CD4-positive, alpha-beta T cell treated with Interleukin-17A for 1 hour (primary cell): ENCODE measurements at places on chromosomes 16 and 17.

- peak; percentile 46 for DNase-seq
These were observed 17.8 kb downstream of the GJD3 start for GRCh38 chr17:40346765-40347158.

GRCh38 chr17:79070266-79070880, 4.3 kb upstream of the ENGASE start:
- DNase-seq, result no peak

- no peak for DNase-seq
These were observed 142.9 kb downstream of the RAB11FIP4 start for GRCh38 chr17:31534223-31534888.

- DNase-seq, result peak; percentile 64
These were observed 29.0 kb downstream of the PIMREG start for GRCh38 chr17:6473128-6473767.

GRCh38 chr16:3036726-3037315, at the start of gene BICDL2:
BICDL2 (minus strand) TSS chr16:3036944; CDS start chr16:3035496, 1,448 bp downstream.
- no peak for DNase-seq

DNA sequence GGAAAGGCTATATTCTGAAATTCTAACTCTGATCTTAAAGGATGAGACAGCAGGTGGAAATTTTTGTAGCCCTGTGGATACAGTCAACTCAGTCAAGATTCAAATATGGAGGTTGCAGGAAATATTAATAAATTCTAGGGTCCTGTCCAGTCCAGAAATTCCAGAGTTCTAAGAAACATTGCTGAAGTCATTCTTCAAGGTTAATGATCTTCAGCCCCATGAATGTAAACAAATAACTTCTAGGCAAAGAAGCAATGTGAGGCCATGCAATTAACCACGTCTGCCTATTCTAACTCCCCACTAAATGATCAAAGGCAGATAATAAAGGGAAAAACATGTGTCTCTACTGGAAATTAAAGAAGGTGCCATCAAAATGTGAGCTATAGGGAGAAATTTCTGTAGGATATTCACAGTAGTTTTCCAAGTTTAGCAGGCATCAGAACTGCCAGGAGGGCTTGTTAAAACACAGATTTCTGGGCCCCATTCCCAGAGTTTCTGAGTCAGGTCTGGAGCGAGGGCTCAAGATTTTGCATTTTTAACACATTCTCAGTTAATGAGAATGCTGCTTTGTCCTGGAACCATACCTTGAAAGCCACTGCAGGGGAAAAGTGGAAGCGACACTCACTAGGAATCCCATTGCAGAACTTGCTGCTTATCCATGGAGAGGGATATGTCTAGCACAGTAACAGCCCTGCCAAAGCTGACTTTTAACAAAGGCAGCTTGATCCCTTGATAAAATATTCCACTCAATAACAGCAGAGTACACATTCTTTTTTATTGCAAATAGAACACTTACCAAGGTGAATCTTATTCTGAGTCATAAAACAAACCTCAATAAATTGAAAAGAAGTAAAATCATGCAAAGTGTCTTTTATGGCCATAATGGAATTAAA, 61.8 kb downstream of the DNAH3 start:
- no peak for DNase-seq

DNA sequence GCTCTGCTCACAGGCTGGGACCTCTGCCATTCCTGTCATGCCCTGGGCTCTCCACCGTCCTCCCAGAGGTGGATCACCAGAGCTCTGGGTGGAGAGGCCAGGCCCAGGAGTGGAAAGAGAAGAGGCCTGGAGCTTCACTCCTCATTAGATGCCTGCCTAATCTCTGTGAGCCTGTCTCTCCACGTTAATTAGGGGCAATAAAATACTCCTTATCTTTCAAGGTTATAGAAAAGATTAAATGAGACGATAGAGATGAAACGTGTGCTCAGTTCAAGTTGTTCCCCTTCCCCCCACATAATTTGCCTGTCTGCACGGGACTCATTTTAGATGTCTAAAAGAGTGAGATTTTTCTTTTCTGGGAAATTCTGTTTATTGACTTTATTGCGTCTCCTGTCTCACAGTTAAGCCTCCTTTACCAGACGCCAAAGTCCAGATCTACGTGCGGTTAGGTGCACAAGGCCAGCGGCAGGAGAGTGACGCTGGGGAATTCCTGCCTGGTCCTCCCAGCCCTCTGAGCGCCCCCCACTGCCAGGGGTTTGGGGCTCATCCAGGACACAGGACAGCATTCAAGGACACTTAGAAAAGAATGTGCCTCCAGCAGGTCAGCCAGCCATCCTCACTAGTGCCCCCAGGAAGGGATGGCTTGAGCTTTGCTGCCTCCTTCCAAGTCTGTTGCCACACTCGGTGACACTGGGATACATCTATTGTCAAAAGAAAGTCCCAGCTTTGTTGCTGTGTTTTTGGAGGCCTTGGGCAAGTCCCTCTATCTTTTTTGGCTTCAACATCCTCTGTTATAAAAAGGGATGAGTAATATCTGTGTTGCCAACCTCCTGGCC, 42.3 kb downstream of the TBX4 start:
- DNase-seq, result no peak

GRCh38 chr17:38469875-38470274, 41.6 kb downstream of the ARHGAP23 start:
- DNase-seq, result no peak

DNA sequence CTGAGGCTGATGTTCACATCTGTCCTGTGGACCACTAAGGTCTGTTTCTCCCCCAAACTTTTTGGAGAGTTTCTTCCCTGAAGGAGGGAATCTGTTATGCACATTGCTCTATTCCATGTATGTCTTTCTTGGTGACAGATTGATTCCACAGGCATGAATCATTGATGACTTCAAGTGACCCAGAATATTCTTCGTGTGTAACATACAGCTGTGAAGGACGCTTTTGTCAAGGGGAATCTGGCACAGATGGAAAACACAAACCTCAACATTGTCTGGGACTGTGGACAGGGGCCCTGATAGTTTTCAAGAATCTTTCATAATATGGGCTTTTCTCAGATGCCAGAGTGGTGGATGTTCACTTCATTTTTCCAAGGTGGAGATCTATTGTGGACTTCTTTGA, 223.1 kb upstream of the MAF start:
- DNase-seq, result no peak

DNA sequence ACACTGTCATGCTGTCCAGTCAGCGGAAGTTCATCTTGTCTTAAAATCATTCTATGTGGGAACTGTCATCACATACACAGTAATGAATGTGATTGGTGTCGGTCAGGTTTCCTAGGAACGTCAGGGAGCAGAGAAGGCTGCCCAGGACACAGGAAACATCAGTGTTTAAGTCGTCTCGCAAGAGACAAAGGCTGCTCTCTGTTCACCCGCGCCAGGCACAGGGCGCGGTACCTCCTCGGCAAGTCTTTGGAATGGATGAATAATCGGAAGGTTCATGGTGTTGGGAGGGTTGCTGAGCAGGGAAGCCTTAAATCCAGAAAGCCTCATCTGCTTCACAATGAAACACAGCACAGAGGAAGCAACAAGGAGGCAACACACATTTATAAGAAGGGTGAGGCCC, 148.2 kb downstream of the CPPED1 start:
- DNase-seq, result no peak

DNA sequence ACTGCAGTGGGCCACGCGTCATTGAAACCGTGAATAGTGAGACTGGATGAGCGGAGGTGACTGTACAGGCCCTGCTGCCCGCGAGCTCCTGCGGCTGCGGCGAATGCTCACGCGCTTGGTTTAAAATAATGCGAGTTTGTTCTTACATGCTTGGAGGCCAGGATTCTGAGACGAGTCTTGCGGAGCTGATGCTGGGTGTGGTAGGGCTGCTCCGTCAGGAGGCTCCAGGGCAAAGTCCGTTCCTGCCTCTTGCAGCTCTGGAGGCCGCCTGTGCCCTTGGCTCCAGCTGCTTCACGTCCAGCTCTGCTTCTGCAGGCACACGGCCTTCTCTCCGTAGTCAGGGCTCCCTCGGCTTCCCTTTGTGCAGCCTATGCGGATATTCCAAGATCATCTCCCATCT, 9.5 kb downstream of the ACSF3 start:
- DNase-seq, result no peak

DNA sequence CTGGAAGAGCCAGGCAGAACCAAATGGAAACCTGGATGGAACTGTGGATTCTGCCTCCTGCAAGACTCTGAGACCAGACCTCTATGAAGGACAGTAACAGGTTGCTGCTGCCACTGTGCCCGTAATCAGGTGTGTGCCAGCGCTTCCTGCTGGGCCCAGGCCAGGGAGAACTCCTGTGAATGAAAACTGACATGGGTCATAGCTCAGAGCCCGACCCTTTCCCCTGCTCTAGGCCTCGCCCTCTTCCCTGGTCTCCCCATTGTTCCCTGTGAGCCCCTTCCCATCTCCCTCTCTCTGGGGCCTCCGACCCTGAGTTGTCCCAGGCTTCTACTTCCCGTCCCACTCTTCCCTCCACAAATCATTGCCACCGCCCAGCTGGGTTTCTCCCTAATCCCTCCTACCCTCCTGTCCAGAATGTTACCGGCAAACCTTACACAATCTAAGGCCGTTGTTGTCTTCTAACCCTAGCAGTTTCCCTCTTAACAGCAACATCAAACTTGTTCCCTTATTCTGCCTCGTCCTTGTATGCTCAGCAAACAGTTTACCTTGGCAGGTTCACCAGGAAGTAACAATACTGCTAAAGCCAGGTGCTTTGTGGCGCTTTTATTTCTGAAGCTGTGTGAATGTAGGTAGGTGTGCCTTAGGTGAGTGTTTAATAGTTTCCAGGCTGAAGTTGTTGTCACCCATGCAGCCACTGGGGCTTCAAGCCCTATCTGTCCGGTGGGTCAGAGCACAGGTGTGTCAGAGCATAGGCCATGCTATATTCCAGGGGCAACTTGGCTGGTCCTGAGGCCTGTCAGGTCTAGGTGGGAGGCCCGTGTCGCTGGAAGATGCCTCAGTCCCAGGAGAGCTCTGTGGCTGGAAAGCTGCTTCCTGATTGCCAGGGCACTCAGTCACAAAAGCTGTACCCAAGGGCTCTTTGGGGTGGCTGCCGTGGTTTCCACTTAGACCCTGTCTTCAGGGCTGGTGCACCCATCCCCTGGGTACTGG, 32.0 kb downstream of the SMPD3 start:
- no peak for DNase-seq

- no peak for DNase-seq
These were observed 17.4 kb downstream of the ZNF423 start for GRCh38 chr16:49838441-49839016.

- DNase-seq, result no peak
These were observed 36.7 kb downstream of the ARHGAP17 start for GRCh38 chr16:24978370-24978914.

DNA sequence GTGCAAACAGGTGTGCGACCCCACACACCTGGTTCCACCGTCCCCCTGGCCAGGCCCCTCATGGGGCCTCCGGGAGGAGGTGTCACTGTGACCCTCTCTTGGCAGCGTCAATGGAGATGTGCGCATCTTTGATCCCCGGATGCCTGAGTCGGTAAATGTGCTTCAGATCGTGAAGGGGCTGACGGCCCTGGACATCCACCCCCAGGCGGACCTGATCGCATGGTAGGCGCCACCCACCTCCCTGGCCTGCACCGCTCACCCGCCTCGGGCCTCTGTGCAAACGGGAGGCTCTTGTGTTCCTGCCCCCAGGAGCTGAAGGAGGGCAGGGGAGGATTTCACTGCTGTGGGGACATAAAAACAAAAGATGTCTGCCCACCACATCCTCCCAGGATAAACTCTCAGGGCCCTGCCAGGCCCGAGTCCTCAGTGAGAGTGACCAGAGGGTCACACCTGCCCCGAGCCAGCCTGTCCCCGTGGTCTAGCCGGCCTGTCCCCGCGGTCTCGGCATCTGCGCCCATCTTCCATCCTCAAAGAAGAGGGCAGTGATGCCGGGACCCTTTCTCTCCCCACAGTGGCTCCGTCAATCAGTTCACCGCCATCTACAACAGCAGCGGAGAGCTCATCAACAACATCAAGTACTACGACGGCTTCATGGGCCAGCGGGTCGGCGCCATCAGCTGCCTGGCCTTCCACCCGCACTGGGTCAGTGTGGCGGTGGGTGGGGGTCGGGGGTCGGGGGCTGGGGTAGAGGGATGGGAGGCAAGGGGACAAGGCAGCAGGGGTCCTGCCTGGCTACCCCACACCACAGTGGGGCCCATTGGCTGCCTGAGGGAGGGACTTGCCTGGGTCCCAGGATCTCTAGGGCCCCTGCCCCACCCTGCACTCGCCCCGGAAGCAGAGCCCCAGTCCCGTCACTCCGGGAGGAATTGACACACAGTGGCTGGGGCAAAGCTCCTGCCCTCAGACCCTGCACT, 29.0 kb upstream of the CHMP6 start:
- DNase-seq, result no peak

- no peak for DNase-seq
These were observed 29.1 kb downstream of the RAI1 start for GRCh38 chr17:17710355-17710727.

GRCh38 chr16:29805232-29806098, 864 bp upstream of the MAZ start:
- peak; percentile 98 for DNase-seq

GRCh38 chr16:5918567-5919130, 821.1 kb upstream of the EEF2KMT start:
- no peak for DNase-seq

DNA sequence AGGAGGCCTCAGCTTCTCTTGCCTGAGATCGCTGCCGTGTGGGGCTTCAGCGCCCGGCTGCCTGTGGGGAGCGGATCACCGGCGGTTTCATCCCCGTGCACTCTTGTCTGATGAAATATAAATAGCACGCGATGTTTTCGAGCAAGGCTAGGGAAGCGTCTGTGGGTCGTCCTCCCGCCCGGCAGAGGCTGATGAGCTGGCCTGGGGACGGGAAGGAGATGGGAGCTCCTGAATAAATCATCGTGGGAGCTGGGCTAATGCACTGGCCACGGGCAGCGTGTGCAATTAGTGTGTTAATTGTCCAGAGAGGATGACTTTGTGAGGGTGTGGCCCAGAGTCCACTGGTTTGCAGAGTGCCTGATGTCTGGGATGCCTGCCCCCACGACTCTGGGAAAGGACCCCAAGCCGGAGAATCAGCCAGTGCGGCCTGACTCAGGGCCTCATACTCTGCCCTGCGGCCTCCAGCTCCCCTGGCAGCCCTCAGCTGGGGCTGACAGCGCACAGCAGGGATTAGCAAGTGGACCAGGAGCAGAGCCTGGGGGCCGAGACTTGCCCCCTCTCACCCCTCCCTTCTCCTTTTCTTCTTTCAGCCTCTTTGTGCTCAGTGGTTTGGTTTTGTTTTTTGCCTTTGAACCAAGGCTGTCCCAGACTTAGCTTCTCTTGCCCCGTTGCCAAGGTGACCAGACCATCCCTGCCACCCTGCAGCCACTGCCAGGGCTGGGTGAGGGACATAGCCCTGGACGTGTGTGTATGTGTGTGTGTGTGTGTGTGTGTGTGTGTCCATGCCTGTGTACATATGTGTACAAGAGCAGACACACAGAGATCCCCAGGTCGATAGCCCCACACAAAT, 21.4 kb downstream of the KCNJ12 start:
- no peak for DNase-seq

GRCh38 chr16:85796152-85796551, 3.2 kb downstream of the EMC8 start:
- DNase-seq, result no peak
